Right renal pelvis (tissue), 4 donors: ENCODE measurements at places on chromosomes 5 and 9.

GRCh38 chr5:40141896-40142295, 537.8 kb upstream of the PTGER4 start:
- no peak for DNase-seq

DNA sequence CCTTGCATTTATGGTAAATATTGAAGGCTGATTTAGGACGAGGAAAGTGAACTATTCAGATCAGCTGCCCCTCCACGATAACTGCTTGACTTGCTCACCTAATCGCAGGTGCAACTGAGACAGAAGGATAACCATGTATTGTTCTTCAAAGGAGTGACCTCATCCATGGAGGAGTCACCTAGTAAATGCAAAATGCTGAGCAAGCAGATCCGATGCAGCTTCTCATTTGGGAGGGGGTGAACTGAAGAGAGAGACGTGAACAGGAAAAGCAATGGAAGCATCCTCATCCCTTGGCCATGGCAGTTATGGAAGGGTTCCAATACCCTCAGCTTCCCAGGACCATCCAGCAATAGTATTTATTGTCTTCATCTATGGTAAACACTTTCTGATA, 47.5 kb downstream of the RASGRF2 start:
- DNase-seq, result no peak

- no peak for DNase-seq
Observed at GRCh38 chr5:75668977-75669689, 48.1 kb downstream of the POC5 start.

DNA sequence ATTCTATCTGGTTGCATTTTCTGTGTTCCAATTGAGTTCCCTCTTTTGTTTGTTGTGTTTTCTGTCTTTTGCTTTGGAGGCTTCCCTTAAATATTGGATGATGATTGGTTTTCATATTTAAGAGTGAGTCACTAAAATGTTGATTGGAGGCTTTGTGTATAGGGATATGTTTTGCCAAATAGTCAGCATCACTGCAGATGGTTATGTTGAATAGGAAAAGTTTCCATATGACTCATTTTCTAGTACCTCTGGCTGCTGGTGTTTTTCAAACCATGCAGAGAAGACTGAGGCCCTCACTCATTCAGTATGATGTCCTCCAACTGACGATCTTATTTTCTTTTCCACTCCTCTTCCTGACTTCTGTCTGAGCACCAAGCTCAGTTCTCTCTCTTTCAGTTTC, 1290.0 kb downstream of the EFNA5 start:
- DNase-seq, result no peak

DNA sequence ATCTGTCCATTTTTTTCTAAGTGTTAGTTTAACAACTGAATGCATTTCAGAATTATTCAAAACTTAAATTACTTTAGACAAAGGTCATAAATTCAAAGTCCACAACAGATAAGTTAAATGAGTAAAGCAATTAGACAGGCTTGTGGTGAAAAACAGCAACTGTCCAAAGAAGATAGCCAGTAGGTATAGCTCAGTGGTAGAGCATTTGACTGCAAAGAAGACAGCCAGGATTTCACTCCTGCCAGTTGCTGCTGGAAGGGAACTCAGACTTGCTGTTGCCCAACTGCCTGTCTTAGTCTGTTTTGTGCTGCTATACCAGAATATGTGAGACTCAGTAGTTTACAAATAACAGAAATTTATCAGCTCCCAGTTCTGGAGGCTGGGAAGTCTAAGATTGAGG, 10.0 kb downstream of the FANCC start:
- DNase-seq, result no peak

GRCh38 chr9:12511726-12512125, 181.5 kb upstream of the TYRP1 start:
- DNase-seq, result no peak

GRCh38 chr5:72817076-72817481, 618 bp downstream of the TNPO1 start:
- peak; percentile 63 for DNase-seq

- no peak for DNase-seq
Observed at GRCh38 chr5:109703829-109704228, 14.1 kb downstream of the MAN2A1 start.

DNA sequence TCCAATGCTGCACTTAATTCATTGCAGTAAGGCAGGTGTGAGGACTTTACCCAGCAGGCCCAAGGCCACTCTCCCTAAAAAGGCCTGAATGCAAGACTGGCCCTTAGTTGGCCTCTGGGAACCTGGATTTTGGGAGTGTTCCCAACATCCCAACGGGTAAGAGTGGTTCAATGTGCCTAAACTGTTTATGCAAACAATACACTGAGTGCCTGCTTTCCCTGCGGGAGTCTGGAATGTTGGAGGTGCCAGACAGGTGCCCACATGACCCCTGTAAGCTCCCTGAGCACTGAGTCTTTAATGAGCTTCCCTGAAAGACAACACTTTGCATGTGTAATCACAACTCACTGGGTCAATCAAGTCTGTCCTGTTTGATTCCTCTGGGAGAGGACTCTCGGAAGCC, 37.4 kb downstream of the NSUN2 start:
- DNase-seq, result no peak

- no peak for DNase-seq
Observed at GRCh38 chr5:132525299-132525724, 18.0 kb downstream of the IL5 start.

DNA sequence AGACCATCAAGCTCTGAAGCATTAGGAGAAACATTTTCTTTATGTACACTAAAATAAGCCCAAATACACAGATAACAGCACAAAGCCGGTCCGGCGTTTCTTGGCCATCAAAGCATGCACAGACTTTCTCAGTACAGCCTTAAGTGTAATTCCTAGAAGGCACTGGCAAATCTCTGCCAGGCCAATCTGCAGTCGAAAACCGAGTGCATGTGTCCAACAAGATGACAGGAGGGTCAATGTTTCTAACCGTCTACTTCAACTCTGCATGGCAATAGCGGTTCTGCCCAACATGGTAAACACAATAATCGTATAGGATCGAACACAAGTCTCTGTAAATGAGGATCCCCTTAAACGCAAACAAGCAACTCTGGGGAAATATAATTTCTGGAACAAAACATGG, 1.1 kb downstream of the ARL15 start:
- no peak for DNase-seq

DNA sequence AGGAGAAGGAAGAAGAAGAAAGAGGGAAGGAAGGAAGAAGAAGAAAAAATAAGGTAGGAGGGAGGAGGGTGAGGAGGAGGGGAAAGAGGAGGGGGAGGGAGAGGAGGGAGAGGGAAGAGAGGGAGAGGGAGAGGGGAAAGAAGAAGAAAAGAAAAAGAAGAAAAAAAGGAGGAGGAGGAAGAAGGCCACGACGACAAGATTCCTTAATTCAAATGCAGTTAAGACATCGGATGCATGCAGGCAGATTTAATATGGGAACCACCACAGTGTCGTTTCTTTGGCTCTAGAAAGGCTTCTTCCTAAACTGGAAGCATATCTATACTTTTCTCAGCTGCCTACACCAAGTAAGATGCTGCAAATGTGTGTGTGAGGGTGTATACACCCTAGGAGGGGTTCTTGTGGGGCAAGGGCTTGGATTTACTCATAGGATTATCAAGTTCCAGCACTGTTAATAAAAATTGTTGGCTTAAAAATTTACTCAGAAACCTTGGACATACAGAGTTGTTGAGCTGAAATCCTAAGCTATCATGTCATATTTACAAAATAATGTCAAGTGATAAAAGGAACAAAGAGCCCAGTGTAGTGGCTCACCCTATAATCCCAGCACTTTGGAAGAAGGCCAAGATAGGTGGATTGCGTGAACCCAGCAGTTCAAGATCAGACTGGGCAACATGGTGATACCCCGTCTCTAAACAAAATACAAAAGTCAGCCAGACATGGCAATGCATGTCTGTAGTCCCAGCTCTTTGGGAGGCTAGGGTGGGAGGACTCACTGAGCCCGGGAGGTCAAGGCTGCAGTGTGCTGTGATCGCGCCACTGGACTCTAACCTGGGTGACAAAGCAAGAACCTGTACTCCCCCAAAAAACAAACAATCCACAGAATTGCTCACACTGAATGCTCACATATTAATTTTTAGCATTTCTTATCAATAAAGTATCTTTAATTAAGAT, 108.5 kb downstream of the UBAP2 start:
- no peak for DNase-seq

- DNase-seq, result no peak
Observed at GRCh38 chr5:56861893-56862485, 46.6 kb downstream of the MAP3K1 start.

DNA sequence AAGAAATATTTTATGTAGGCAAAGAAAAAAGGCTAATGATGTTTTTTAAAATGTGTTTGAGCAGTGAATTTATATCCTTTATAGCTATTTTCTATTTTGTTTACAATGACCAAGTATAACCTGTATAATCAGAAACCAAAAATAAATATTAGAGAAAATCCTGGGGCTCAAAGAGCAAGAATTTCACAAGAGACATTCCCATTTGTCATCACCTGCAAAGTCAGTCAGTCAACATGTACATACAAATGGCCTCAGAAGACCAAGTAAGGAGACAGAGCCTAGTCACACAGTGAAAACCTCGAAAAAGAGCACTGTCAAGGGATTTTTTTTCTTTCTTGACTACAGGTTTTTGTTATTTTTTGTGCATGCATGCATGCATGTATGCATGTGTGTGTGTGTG, 231.4 kb downstream of the GLIS3 start:
- no peak for DNase-seq

GRCh38 chr5:42715785-42716184, 40.8 kb upstream of the CCDC152 start:
- no peak for DNase-seq

DNA sequence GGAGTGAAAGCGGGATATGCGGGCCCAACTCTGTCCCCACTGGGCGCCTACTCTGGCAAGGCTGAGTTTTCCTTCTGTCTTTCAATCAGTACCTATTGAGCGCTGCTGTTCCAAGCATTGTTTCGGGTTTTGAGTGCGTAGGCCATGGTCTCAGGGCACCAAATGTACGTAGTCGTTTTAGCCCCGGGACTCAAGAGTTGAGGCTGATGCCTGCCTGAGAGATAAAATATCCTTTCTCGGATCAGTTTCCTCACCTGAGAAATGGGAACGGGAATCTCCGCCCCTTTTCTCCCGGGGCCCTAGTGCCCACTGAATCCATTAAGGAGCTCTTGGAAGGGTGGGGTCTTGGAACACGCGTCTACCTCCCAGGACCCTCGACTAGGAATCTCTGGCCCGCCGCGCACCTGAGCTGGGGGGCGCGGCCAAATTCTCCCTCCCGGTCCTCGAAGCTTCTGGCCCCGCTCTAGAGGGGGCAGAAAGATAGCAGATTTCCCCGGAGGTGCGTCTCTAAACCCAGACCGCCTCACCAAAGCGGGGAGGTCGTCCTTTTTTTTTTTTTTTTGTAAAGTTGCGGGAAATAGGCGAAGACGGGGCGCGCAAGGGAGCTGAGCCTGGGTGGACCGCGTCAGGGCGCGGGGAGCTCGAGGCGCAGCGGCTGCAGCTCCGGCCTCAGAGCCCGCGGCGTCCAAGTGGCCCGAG, 494 bp upstream of the CXXC5 start:
- no peak for DNase-seq

GRCh38 chr5:61575103-61575502, 243.0 kb downstream of the ZSWIM6 start:
- DNase-seq, result no peak

DNA sequence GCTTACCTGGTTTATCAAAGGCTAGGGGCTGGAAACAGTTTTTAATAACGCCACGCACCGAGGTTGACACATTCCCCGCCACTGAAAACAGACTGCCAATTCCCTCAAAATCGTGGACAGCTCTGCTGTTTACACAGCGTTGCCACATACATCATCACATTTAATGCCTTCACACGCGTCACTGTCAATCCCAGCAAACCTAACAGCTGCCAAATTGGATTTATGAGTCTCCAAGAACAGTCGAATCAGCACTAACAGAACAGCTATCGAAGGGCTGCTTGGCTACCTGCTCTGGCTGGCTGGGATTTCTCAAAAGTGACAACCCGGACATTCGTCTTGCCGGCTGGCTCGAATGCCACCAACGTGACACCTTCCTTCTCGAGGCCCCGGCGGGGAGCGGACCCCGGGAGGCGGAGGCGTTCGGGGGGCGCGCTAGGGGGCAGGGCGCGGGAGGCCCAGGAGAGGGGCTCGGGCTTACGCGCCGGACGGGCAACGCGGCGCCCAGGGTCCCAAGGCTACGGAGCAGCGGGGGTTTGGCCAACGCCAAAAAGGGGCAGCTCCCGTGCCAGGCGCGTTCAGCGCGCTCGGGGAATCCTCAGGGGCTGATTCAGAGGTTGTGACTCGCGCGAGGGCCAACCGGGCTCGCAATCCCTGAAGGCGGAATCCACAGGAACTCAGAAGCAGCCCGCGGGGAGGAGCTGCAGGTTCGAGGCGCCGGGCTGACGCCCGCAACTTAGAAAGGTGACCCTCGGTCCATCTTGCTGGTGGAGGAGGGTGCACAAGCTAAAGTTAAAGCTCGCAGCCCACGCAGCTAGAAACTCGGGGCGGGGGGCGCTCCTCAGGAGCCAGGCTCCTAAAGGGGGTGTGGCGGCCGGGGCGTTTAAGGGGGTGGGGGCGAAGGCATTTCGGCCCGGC, 1.2 kb downstream of the CDC14B start:
- no peak for DNase-seq

- DNase-seq, result no peak
Observed at GRCh38 chr5:1294835-1295649, at the start of gene TERT. Gene TERT (minus strand): TSS chr5:1295068. CDS start chr5:1294989, 79 bp downstream.

- no peak for DNase-seq
Observed at GRCh38 chr5:139296862-139297326, 3.4 kb downstream of the MATR3 start.

DNA sequence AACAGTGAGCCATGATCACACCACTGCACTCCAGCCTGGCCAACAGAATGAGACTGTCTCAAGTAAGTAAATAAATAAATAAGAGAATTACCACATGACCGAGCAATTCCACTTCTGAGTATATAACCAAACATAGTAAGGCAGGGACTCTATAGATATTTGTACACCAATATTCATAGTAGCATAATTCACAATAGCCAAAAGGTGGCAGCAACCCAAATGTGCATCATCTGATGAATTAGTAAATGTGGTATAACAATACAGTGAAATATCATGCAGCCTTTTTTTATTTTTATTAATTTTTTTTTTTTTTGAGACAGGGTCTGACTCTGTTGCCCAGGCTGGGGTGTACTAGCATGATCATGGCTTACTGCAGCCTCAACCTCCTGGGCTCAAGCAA, 33.1 kb downstream of the ALDH7A1 start:
- DNase-seq, result no peak

DNA sequence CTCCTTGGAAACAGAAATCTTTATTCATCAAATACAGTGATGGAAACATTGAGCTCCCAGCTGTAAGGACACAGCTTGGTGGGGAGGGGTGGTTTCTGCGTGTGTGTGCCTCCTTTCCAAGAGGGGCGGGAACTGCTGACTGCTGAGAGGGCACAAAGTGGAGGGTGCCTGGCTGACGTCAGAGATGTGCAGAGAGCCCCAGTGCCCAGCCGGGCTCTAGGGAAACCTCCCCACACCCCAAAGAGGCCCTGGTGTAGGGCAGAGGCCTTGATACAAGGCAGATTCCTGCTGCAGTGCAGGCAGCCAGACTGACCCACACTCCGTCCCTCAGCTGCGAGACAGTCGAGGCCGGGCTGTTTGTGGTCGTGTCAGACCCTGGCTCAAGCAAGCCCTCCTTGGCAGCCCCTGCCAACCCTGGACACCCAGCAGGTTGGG, 191.0 kb downstream of the CACNA1B start:
- no peak for DNase-seq

- DNase-seq, result no peak
Observed at GRCh38 chr5:14996997-14997396, 125.4 kb upstream of the ANKH start.
